T follicular helper cell (primary cell): ENCODE measurements at places on chromosomes 3 and 15.
A peak's percentile ranks its signal among the peaks of the same experiment; 100 is the strongest.

DNA sequence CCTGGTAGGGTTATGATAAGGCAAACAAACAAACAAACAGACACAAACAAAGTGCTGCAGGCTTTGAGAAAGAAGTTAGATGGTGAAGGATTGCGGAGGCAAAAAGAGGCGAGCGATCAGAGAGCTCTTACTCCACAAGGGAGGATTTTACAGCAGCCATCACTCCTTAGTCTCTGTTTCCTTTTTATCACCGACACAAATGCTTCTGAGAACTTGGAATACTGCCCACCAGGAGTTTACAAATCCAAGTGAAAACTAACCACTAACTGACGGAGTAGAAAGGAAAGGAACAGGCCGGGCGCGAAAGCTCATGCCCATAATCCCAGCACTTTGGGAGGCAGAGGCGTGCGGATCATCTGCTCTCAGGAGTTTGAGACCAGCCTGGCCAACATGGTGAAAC, 35.6 kb upstream of the GPR160 start:
- DNase-seq, result no peak

GRCh38 chr3:133831966-133832801, 26.6 kb downstream of the SRPRB start:
- DNase-seq, result no peak

GRCh38 chr3:71066849-71067261, 516.7 kb downstream of the FOXP1 start:
- peak; percentile 41 for DNase-seq

- no peak for DNase-seq
Observed at GRCh38 chr3:89375451-89375850, 268.0 kb downstream of the EPHA3 start.

- DNase-seq, result no peak
Observed at GRCh38 chr3:167872941-167873340, 137.4 kb downstream of the SERPINI1 start.

GRCh38 chr3:14492948-14493881, 46.9 kb downstream of the GRIP2 start:
- DNase-seq, result no peak

GRCh38 chr15:81373775-81374395, at the start of gene TMC3:
Gene TMC3 (minus strand): TSS chr15:81374213. CDS start chr15:81374077, 136 bp downstream.
- no peak for DNase-seq

DNA sequence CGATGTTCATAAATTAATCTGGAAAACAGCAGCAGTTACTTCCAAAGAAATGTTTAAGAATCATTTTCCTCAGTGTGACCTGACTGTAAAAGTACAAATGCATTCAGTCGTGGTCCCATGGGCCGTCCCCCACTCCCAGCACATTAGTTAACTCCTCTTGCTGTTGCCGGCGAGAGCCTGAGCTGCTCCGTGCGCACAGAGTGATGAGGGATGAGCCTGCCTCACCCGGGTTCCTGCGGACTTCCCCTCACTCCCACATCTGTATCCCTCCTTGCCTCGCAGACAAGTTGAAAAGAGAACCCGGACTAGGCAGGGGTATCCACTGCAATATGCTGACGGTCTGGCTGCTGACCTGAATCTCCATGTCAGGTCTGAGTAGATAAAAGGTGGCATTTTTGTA, 861.7 kb upstream of the NR2F2 start:
- no peak for DNase-seq

- DNase-seq, result no peak
Observed at GRCh38 chr3:29370021-29370420, 89.2 kb downstream of the RBMS3 start.

DNA sequence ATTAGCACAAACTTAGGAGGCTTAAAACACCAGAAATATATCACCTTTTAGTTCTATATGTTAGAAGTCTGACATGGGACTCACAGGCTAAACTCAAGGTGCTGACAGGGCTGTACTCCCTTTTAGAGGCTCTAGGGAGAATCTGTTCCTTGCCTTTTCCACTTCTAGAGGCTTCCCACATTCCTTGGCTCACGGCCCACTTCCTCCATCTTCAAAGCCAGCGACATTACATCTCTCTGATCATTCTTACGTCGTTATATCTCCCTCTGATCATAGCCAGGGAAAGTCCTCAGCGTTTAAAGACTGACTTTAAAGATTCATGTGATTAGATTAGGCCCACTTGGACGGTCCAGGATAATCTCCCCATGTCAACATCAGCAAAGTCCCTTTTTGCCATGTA, 166.3 kb downstream of the GREM1 start:
- no peak for DNase-seq

DNA sequence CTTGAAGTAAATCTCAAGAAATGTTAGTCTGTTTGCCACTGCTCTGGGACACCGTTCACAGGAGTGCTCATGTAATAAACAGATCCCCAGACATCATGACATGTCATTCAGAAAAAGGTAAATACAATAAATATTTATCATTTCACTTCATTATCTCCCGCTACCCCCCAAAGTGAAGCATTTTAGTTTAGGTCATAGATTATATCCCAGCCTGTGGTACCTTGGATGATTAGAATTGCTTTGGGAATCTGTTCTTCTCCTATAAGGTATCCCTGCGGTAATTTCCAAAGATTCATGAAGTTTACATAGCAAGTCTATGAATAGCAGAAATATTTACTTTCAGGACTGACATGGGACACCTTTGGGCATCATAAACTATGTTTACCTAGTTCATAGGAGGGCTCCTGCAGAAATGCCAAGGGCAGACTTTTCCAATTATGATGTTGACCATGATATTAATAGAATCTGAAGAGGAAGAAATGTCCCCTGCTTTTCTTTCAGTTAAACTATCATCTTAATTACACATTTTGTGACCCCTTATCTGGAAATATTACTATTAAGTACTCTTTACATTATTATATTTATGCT, 268.0 kb downstream of the NAALADL2 start:
- DNase-seq, result no peak

GRCh38 chr3:59084583-59084982, 34.8 kb upstream of the CFAP20DC start:
- DNase-seq, result no peak

DNA sequence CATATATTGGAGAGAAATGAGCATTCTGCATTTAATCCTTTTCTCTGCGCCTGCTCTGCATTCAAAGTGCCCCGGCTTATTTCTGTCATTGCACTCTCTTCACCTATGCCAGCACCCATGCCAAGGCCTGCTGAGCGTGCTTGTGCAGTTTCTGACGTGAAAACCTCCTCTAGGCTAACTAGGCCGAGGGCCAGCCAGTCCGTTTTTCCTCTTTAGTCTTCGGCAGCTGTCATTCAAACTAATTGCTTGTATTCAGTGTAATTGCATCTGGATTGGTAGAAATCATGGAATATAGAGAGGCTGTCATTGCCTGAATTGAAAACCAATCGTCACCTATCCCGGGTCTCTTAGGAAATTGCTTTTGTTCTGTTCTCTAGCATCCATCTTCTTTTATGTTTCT, 94.0 kb downstream of the ARPP21 start:
- DNase-seq, result no peak

DNA sequence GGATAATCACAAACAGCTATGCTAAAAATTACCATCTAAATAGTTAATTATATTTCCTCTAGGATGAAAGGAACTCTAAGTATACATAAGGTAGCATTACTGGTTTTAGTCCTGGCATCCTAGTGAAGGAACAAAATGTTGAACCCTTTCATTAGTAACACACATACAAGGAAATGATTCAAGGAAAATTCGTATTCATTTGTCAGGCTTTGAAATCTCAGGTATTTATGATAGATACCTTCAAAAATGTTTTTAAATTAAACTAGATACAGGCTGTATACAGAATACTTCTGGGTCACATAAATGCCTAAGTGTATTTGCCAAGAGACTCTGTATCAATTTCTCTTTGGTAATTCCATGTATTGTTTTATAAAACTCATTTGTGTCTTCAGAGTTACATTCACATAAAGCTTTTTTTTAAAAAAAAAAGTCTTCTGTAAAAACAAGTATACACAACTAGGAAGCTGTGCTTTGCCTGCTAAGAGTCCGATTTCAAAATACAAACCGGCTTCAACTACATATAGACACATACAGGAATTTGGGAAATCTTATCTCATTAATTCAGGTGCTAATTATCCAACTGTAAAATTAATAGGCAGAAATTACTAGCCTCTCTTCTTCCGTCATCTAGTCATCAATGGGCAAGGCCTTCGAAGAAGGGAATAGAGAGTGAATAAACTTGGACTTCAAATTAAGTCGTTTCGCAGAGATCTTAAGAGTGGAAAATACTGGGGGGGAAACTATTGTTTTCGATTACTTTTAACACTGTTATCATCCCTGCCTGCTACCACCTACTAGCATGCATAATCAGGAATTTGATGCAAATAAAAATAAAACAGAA, 1.3 kb downstream of the SECISBP2L start:
- no peak for DNase-seq

DNA sequence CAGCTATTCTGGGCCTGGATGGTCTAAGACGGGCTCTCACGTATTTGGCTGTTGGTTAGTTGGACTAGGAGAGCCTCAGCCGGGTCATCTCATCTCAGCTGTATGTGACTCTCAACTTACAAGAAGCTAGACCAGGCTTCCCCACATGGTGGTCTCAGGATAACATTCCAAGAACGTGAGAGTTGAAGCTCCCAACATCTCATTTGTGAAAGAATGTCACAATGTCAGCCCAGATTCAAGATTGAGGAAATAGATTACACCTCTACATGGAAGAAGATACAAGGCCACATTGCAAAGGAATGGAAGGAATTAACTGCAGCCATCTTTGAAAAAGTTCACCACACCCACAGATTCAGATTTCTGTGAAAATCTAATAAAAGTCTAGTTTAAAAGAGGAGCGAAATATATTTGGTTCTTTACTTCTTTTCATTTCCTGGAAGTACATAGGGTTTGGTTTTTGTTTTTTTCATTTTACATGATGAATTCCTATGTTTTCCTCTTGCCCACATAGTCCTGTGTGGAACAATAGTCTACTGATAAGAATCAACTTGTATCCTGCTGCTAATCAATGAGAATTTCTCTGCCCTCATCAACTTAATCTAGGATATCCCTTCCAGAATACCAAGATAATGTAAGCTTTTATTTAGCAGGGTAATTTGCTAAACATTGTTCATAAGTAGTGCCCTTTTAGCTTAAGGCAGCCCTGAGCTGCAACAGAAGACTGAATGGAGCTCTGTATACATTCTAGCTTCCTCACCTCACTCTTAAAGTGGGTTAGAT, 116.5 kb downstream of the CMSS1 start:
- no peak for DNase-seq

- DNase-seq, result no peak
Observed at GRCh38 chr3:62667714-62668113, 207.5 kb downstream of the CADPS start.

DNA sequence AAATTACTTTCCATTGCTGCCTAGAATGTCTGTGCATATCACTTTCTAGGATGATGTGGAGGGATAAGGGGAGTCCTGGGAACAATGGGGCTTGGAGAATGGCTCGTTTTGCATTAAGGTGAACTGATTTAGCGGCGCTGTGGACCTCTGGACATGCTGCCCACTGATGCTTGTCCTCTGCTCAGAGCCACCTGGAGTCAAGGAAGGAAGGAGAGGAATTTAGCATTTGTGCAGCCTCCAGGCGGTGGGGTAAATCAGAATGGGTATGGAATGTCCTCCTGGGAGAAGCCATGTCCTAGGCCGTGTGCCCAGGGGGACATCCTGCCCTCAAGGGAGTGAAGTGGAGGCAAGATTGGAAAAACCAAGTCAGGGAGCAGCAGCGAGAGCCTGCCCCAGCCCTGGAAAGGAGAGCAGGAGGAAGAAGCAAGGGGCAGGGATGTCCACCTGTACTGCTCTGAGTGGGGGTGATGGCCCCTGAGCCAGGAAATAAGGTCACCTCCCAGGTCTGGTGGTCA, 37.8 kb downstream of the KY start:
- DNase-seq, result no peak

- no peak for DNase-seq
Observed at GRCh38 chr3:80094589-80094988, 326.8 kb upstream of the ROBO1 start.

GRCh38 chr3:108473711-108474110, 36.7 kb downstream of the MYH15 start:
- DNase-seq, result no peak

DNA sequence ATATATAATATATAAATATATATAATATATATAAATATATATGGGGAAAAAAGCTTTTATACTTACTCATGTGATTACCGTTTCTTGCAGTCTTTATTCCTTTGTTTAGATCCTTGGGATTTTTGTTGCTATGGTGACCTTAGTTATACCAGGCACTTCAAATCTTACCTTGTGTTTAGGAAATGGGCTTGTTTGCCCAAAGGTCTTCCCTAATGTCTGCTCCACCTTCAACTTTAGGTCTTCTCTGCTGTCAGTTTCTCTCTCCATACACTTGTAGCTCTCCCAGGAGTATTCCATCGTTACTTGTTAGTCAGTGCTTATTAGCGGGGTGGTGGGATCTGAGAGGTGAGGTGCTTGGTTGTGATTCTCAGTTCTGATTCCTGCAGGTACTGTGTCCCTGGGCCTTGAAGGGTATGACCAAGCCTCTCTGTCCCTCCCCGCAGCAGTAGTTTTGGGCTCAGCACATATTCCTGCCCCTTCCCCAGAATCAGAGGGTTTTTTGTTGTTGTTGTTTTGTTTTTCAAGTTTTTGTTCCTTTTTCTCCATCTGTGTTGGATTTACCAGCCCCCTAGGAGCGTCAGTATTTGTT, 9.6 kb upstream of the LAMP3 start:
- no peak for DNase-seq

DNA sequence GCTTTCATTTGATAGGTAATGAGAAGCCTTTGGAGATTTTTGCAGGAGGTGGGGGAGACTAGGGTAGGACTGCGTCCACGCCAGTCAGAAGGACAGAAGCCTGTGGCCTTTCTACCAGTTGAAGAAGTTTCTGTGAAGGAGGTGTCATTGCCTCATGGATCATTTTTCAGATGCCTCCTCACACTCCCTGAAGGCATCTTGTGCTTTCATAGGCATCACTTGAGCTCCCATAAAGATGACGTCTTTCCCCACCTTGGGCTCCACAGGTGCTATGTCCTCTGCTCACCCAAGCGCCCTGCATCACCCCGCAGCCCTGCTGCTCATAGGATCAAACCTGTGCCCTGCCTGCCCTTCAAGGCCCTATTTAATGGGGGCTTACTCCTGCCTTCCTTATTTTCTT, 7.5 kb upstream of the ITGA11 start:
- no peak for DNase-seq

- no peak for DNase-seq
Observed at GRCh38 chr3:117444175-117444574, 734.6 kb downstream of the TUSC7 start.

DNA sequence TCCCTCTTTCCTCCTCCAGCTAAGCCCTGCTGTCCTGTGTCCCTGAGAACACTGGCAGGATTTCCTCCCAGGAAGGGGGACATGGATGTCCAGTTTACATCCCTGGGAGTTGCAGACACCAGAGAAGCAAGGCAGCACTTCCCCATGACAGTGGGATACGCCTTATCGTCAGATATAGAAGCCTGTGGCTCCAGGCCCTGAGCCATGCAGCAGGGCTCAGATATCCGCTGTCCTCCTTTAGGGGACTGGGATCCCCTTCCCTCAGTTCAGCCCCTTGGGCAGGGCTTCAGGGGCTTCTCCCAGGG, 16.4 kb downstream of the CORO2B start:
- no peak for DNase-seq

GRCh38 chr15:66986951-66987350, 78.5 kb upstream of the SMAD3 start:
- DNase-seq, result no peak

- DNase-seq, result no peak
Observed at GRCh38 chr3:60260546-60260945, 990.7 kb downstream of the FHIT start.
